ENCODE measurements at places on chromosomes 12 and 14.

GRCh38 chr14:93954900-93955849 is 21.2 kb downstream of the ASB2 start:
- DNase-seq = no peak

DNA sequence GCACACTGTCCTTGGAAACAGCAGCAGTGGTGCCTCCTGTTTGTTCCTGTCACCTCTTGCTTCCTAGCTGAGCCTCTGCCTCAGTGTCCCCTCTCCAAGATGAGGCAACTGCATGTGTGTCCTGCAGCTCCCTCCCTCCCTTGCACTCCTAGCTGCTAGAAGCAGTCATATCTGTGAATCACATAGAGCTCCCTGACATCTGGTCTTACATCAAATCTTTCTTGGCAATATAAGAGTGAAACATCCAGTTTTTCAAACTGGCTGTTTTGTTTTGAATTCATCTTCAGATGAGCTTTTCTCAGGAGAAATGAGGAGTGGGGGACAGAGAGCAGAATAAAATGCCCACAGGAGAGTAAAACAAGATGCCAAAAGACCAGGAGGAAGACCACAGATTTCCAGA is 103.7 kb downstream of the VCPKMT start:
- no peak for DNase-seq

DNA sequence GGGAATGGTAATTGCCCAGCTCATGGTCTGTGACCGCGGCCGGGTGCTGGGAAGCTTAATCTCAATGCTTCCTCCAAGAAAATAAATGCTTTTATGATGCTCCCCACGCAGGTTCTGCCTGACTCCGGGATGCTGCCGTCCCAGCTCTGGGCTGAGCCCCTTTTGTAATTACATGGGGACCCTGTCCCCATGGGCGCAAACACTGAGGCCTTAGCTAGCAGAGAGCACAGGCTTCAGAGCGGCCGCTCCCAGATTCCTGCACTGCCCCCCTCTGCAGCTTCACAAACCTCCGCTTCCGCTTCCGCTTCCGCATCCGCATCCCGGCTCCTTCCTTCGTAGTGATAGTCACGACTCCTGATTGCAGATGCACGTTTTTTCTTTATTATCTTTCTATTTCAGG is 129.5 kb downstream of the KIF26A start:
- DNase-seq = no peak

DNA sequence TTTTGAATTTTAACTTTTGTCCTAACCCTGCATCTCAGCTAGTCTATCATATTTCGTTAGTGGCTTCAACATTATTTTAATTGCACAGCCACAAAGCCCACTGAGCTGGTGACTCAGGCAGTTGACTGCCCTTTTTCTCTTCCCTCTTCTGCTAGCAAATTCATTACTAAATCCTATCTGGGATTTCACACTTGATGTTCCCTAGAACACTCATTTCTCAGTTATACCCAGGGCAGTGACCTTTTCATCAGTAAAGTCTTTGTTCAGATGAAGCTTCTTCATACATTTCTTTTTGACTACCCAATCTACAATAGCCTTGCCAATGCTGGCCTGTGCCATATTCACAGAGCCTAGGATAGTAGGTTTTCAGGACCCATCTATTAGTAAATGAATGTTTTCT is 107.0 kb downstream of the ATXN7L3B start:
- no peak for DNase-seq

DNA sequence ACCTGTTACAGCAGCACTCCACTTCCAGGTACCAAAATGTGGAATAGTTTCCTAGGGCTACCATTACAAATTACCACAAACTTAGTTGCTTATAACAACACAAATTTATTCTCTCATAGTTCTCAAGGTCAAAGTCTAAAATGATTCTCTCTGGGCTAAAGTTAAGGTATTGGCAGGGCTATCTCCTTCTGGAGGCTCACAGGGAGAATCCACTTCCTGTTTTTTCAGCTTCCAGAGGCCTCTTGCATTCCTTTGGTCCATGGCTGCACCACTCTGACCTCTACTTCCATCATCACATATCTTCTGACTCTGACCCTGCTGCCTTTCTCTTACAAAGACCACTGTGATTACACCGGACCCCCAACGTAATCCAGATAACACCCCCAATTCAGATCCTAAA is 2.9 kb upstream of the GARIN6 start:
- no peak for DNase-seq

GRCh38 chr12:121537814-121538698 is 42.8 kb downstream of the KDM2B start:
- peak; percentile 20 for DNase-seq

- DNase-seq = no peak
Measured at GRCh38 chr12:58313091-58313855, 371.9 kb downstream of the ATP23 start.

- no peak for DNase-seq
Measured at GRCh38 chr12:22529281-22530060, 14.9 kb downstream of the C2CD5 start.

- no peak for DNase-seq
Measured at GRCh38 chr12:122023339-122024131, 1.9 kb downstream of the BCL7A start.

DNA sequence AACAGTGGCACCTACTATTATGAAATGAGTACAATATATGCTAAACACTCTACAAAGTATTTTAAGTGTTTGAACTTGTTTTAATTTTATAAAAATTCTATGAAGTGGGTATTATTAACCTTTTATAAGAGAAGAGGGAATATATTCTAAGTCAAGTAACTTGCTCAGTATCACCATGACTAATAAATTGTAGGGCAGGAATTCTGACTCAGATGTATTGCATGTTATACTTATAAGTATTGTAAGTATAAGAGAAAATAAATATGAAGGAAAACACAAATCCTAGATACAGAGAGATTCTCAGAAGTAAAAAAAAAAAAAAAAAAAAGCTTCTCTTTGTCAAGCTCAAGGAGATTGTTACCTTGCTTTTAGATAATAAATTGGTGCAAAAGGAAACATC is 893.2 kb downstream of the SLC16A7 start:
- DNase-seq = no peak

DNA sequence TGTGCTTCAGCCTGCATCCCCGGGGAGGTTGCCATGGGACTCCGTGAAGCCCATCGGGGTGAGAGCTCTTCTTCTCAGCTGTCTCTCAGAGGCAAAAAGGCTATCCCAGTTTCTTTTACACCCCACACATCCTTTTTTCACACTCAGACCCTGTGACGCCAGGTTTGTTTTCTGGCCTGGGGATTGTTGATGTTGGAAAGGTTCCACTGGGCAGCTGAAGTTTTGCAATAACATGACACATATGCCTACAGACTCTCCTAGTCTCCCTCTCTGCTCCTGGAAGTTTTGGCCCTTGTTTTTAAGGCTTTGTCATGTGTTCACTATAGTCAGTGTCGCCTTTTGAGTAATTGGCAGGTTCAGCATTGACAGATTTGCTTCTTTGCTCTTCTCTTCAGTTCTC is 118.6 kb downstream of the SMOC1 start:
- DNase-seq = no peak

GRCh38 chr12:38949363-38949762 is 44.0 kb upstream of the CPNE8 start:
- no peak for DNase-seq

- DNase-seq = no peak
Measured at GRCh38 chr14:90649083-90649482, 167.1 kb downstream of the TTC7B start.

GRCh38 chr14:73143003-73143402 is 6.7 kb downstream of the PSEN1 start:
- DNase-seq = no peak

GRCh38 chr12:66288121-66288520 is 14.2 kb upstream of the HELB start:
- peak; percentile 45 for DNase-seq

- no peak for DNase-seq
Measured at GRCh38 chr14:24535737-24536136, 27.7 kb upstream of the CMA1 start.
